ENCODE measurements at places on chromosomes 2 and 18. TPM values are rescaled to one million over a fixed set of nuclear protein-coding genes. Genes with fewer than 3 reads are reported as not detected.

Gene GCKR
- total RNA-seq, result not detected

Gene NOSTRIN
- total RNA-seq, result 0.69 TPM

Gene CPO
- not detected for total RNA-seq

Gene TMEM18
- total RNA-seq, result 25.5 TPM

Gene CSRNP3
- 8.3 TPM for total RNA-seq

DNA sequence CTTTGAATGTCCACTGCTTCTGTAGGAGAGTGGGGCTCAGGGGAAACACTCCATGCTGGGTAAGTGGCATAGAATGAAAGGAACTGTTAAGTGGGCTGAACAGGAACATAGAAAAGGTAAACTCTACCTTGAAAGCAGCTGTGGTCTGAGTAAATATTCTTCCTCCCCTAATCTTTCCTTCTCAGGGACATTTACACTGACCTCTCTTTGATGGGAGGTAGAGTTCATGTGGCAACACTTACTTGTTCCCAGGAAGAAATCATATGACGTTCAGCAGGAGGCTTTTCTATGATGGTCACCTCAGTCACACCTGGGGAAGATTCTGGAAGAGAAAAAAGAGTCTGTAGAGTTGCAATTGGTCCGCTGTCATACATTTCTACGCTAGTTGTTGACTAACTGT is 10.2 kb downstream of the TPGS2 start:
- no peaks in the 10 kb centered on the region for H3K4me1 ChIP-seq
- DNase-seq, result no peak
- H3K36me3 ChIP-seq, result no peaks in the 10 kb centered on the region
- H3K27ac ChIP-seq, result no peak overlapping the region
- H3K27me3 ChIP-seq, result no peaks in the 10 kb centered on the region

DNA sequence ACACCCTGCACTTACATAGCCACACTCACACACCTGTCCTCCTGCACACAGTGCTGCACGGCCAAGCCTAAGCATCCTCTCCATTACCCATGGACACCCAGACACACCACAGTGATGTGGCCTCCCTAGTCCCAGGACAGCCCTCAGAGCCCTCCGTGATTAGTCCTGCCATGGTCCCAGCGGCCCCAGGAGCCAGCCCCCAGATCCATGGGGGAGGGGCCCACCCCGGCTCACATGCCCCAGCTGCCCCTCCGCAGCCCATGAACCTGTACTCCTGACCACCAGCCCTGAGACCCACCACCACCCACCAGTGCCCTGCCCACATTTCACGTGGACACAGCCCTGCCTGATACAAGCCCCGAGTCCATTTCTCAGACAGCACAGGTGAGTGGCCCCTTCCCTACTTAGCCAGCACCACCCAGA is 8.1 kb upstream of the DUSP2 start:
- H3K4me1 ChIP-seq, result no peaks in the 10 kb centered on the region
- DNase-seq, result no peak
- no peak overlapping the region for H3K4me3 ChIP-seq
- no peaks in the 10 kb centered on the region for H3K36me3 ChIP-seq
- no peaks in the 10 kb centered on the region for H3K27me3 ChIP-seq
- no peak overlapping the region for H3K27ac ChIP-seq

DNA sequence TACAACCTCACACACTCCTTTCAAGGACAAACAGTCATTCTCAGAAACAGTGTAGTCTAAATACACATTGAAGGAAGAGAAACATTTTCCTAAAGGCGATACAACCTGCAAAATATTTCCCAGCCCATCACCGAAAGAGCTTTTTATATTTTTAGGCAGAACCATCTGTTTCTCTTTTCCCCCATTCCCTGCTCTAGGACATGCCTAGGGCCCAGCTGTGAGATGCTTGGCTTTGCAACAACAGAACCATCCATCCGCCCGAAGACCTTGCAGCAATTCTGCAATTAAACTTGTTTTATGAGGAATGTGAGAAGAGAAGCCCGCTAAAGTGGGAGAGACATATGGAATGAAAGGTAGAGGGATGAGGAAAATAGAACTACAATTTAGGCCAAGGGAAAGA is 105.6 kb upstream of the RFX8 start:
- H3K4me1 ChIP-seq, result no peaks in the 10 kb centered on the region
- no peaks in the 10 kb centered on the region for H3K27me3 ChIP-seq
- H3K36me3 ChIP-seq, result no peaks in the 10 kb centered on the region
- no peak overlapping the region for H3K27ac ChIP-seq
- H3K4me3 ChIP-seq, result no peak overlapping the region

- no peak overlapping the region for H3K27ac ChIP-seq
- H3K27me3 ChIP-seq, result no peaks in the 10 kb centered on the region
- DNase-seq, result no peak
- H3K36me3 ChIP-seq, result no peaks in the 10 kb centered on the region
- no peak overlapping the region for H3K4me3 ChIP-seq
Observed at GRCh38 chr18:48393170-48393569, 16.0 kb downstream of the ZBTB7C start.

- H3K27ac ChIP-seq, result no peak overlapping the region
- H3K4me3 ChIP-seq, result no peak overlapping the region
- no peak for DNase-seq
- no peaks in the 10 kb centered on the region for H3K27me3 ChIP-seq
- H3K4me1 ChIP-seq, result no peaks in the 10 kb centered on the region
Observed at GRCh38 chr2:50624506-50624905, 407.4 kb downstream of the NRXN1 start.

- peak; percentile 85 for DNase-seq
- H3K4me1 ChIP-seq, result peaks cover 24% of the 10 kb centered on the region
- no peak overlapping the region for H3K27ac ChIP-seq
- H3K27me3 ChIP-seq, result no peaks in the 10 kb centered on the region
- H3K4me3 ChIP-seq, result no peak overlapping the region
Observed at GRCh38 chr2:98761267-98761781, 30.4 kb upstream of the MGAT4A start.

DNA sequence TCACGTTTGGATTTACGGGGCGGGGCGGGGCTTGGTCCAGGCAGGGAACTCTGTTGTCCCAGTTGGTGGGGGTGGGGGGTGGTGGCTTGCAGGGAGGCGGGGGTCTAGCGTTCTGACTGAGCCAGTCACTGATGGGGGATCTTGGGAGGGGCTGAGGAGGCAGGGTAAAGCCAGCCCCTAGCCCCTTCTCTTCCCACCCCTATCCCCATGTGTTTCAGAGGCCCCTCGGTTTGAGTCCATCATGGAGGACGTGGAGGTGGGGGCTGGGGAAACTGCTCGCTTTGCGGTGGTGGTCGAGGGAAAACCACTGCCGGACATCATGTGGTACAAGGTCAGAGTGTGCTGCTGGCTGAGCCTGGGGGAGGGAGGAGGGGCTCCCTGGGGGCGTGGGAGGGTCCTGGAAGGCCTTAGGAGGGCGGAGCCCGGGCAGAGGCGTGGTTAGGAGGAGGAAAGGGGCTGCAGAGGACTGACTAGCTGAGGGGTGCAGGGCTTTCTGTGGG is 22.0 kb upstream of the GMPPA start:
- H3K4me1 ChIP-seq, result 0 out of 2 replicates have a peak, but pooled peaks cover 4% of the 10 kb centered on the region
- no peaks in the 10 kb centered on the region for H3K27me3 ChIP-seq
- no peaks in the 10 kb centered on the region for H3K36me3 ChIP-seq
